ENCODE measurements at places on chromosomes 6 and 20.
A peak's percentile ranks its signal among the peaks of the same experiment; 100 is the strongest.

GRCh38 chr6:69871107-69871506 is 4.8 kb downstream of the COL19A1 start:
- no peak for DNase-seq

DNA sequence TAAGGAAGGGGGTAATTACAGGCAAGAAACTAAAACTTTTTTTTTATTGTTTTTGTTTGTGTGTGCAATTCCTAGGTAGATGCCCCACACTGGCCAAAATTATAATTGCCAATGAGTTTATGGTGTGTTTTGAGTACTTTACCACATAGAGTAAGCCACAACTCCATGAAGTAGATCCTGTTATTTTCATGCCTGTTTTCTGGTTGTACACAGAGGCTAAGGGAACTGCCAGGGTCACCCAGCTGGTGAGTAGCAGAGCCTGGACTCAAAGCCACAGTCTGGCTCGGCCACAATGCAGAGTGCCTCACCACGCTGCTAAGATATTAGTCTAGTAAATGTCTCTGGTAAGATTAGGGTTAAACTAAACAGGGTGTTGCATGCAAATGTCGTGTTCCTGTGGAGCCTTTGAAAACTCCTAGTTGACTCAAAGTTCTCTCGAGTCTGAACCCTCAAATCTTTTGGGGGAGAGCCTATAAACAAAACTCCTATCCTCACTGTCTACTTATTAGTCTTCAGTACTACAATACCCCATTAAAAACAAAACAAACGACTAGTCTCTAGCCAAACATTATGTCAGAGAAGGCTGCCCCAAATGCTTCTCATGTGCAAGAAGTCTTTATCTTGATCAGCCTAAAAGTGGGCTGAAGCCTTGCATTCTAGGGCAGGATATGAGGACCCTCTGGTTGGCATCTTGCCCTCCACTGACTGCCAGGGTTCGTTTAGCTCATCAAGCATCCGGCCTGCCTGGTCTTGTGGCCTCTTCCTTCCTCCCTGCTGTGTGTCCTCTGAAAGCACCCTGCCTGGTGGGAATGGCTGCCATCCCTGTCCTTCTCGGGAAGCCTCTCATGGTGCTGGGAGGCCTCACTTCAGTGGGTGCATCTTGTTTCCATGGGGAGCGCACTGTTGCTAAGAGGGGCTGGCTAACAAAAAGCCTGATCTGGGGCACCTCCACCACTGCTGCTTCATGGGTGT is 4.2 kb downstream of the DUSP22 start:
- no peak for DNase-seq

DNA sequence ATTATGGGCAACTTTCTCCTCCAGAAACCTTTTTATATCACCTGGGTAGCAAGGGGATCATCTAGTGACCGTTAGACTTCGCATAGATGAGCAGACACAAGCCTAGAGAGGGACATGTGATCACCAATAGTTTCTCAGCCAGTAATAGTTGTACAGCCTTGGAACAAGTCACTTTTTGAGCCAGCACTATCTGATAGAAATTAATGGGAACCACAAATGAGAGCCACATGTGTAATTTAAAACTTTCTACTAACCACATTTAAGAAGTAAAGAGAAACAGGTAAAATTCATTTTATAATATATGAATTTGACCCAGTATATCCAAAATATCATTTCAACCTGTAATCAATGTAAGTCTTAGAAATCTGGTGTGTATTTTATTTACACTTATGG is 592 bp upstream of the CTNNBL1 start:
- no peak for DNase-seq

- no peak for DNase-seq
Observed at GRCh38 chr6:116695401-116695800, 14.4 kb downstream of the KPNA5 start.

- DNase-seq = no peak
Observed at GRCh38 chr6:159908535-159908934, 17.7 kb downstream of the MAS1 start.

DNA sequence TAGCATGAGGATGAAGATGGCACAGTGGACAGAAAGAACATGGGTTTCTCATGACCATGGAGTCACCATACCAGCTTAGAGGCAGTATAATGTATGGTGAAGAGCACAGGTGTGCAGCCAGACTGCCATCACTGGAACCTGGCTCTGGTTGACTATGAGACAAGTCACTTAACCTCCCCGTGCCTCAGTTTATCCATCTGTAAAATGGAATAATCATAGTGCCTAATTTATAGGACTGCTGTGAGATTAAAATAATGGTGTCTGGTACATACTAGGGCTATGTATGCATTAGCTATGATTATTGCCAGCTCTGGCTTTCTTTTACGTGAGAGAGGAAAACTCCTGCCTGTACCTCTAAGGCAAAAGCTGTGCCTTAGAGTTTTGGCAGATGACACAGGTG is 19.4 kb downstream of the SLC35B3 start:
- no peak for DNase-seq

DNA sequence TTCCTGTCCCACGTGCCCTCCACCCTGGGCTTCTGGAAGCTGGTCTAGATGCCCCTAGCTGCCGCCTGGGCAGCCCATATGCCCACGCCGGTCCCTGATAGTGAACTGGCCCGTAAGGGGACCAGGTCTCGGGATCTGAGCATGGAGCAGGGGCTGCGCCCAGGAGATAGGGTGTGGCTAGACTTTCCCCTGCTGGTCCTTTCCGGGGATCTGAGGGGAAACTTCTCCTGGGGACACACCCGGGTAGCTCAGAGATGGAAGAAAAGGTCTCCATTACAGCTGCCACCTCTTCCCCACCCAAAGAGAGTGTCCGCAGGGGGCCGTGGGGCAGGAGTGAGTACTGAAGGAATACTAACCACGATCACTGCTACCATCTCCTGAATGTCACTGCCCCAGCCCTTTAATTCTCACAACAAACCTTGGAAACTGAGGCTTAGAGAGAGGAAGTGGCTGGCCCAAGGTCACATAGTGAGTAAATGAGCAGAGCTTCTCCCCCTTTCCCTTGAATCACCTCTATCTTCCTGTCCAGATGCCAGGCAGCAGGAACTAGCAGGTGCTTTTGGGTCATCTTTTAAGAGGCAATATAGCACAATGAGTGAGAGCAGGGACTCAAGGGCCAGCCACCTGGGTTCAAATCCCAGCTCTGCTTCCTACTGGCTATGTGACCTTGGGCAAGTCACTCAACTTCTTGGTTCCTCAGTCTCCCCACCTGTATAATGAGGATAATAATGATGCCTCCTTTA is 11.8 kb upstream of the CCN5 start:
- DNase-seq = no peak

DNA sequence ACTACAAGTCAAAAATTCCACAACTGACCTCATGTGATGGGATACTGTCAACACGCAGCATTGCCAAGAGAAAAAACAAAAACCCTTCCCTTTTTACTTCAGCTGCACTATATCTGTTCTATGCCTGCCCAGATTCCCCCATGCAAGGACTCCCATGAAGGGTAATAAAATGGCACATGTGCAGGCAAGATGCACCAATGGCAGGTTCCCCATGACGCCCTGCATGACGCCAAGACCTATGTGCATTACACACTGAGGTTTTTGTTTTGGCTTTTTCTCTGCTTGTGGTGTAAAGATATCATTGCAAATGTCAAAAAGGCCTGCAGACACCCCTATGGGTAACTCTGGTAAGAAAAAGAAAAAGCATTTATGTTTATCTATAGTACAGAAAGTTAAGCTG is 403.4 kb downstream of the HDGFL1 start:
- DNase-seq = no peak

GRCh38 chr6:408599-409102 is 17.1 kb downstream of the IRF4 start:
- peak; percentile 68 for DNase-seq

- peak; percentile 71 for DNase-seq
Observed at GRCh38 chr6:155985660-155986138, 530.1 kb upstream of the NOX3 start.

DNA sequence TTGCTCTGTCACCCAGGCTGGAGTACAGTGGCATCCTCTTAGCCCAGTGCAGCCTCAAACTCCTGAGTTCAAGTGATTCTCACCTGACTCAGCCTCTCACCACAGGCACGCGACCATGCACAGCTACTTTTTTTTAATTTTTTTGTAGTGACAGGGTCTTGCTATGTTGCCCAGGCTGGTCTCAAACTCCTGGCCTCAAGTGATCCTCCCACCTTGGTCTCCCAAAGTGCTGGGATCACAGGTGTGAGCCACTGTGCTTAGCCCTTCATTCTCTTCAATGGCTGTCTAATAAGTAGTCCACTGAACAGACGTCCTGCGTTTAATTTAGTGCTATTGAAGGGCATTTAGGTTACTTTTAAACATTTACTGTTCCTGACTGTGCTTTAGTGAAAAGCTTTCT is 27.3 kb downstream of the KDM1B start:
- no peak for DNase-seq

DNA sequence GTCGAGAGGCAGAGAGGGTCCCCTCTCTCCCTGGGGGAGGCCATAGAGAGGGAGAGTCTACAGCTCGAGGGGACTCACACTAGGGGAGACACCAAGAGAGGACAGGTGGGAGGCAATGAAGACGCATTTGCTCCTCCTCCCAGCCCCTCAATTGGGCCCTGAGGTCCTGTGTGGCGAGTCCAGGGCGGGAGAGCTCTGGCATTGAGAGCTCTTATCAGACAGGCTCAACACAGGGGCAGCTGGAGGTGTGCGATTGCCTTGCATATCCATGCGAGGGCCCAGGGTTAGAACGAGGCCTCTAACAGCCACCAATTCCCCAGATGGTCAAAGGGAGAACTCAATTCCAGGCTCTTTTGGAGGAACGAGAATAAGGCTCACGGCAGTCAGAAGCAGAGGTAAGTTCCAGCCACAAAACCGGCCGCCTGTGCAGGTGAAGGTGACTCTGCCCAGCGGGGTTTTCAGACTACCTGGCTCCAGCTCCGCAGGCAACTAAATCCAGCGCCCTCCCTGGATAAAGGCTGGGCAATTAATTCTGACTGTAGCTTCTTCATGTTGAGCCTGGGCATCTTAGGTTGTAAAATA is 94.0 kb upstream of the MPC1 start:
- no peak for DNase-seq

GRCh38 chr6:63714091-63714490 is 78.5 kb downstream of the PHF3 start:
- no peak for DNase-seq

- peak; percentile 6 for DNase-seq
Observed at GRCh38 chr20:50478162-50478990, 31.8 kb upstream of the PTPN1 start.

GRCh38 chr6:127902933-127903332 is 2.1 kb upstream of the THEMIS start:
- DNase-seq = no peak

DNA sequence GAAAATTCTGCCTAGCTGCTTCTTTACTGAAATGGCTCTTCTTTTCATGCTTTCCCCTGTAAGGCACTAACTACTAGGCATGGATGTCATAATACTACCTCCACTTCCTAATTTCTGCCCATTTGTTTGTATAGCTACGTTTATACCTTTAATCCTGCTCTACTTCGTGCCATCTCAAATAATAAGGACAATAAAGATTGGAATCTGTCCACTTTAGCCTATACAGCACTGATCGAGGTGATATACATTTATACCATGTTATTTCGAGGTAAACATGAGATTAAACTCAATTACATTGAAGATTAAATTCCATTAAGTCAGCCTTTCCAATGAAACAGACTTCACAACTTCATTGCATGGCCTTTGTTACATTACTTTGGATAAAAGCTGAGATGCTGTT is 390.6 kb upstream of the MARCKS start:
- DNase-seq = no peak

- DNase-seq = no peak
Observed at GRCh38 chr20:2118783-2119182, 17.2 kb downstream of the STK35 start.

GRCh38 chr6:20098267-20098876 is 113.9 kb downstream of the MBOAT1 start:
- no peak for DNase-seq

- DNase-seq = no peak
Observed at GRCh38 chr6:111242452-111242851, 155.1 kb downstream of the SLC16A10 start.

DNA sequence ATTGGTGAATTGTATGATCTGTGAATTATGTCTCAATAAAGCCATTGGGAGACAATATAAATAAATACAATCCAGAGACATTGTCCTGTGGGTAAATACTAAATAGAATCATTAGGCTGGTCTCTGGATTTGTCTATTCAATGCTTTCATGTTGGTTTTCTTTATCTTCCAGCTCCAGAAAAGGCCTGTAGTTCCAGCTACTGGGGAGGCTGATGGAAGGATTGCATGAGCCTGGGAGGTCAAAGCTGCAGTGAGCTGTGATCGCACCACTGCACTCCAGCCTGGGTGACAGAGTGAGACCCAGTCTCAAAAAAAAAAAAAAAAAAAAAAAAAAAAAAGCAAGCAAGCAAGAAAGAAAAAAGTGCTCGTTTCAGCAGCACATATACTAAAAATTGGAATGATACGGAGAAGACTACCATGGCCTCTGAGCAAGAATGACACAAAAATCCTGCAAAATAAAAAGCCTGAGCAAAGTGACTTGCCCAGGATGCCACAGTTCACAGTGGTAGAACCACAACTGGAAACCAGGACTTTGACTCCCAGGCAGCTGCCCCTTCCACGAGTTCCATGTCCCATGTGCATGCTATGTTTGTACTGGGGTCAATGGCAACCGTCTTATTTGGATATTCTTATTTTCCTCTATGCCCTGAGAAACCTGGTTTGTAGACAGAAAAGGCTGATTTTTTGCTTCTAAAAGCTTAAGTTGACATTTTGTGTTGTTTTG is 33.6 kb upstream of the GMPR start:
- no peak for DNase-seq

DNA sequence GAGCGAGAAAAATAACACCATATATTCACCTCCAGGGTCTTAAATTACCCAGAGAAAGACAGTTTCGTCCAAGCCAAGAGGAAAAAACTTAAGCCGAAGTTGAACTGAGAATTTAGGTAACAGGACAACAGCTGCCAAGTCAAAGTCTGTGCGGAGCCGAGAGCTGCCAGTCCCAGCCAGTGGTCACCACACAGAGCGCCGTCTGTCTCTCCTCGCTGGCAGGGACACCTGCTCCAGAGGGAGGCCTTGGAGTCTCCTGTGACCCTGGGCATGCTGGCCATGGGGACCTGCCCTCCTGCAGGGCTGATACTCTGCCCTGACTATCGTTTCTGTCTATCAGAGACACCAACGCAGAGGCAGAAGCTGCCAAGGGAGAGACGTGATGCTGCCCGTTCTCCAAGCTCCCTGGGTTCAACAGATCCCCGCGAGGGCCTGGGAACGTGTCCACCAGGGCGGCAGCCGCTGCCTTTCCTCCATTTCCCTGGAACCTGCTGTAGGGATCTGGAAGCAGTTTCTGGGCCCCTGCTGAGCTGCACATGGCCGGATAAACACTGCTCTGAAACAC is 341.3 kb downstream of the SMOC2 start:
- DNase-seq = no peak

- no peak for DNase-seq
Observed at GRCh38 chr6:118783931-118784550, 109.9 kb upstream of the ASF1A start.

Measured in NCI-H774 (cell line).